ENCODE measurements at places on chromosomes 2 and 18. TPM values are rescaled to one million over a fixed set of nuclear protein-coding genes. Genes with fewer than 3 reads are reported as not detected.
A peak's percentile ranks its signal among the peaks of the same experiment; 100 is the strongest.

DNA sequence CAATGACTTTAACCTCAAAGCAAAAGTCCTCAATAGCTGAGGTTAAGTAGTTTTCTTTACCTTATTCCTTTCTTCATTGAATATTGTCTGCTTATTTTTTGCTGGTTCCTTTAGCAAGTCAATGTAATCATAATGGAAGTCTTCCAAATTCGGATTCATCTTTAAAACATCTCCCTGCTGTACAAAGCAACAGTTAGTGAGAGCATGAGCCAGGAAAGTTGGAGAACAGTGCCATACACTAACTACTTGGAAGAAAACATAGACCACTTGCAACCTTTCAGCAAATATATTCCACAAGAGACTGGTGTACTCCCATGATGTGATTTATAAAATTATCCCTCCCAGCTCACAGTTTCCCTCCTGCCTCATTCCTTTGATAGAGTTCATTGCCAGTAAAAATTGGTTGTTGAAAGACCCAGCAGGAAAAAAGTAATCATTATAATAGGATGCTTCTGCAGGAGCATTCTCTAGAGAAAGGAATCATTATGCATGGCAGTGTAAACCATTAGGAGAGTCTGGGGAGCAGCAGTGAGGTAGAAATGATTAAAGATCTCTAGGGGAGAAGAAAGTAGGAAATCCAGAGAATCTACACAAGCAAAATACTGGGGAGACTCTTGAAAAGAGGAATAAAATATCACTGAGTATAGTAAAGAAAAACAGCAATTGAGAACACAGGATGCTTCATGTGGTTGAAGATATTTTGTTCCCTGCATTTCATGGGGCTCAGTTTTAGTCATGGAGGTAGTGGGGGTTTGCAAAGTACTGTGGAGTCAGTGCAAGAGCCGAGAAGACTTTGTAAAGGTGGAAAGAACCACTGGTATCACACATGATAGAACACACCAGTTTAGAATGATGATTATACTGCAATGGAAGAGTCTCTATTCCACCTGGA, 38.6 kb upstream of the TTN start:
- DNase-seq: no peak

DNA sequence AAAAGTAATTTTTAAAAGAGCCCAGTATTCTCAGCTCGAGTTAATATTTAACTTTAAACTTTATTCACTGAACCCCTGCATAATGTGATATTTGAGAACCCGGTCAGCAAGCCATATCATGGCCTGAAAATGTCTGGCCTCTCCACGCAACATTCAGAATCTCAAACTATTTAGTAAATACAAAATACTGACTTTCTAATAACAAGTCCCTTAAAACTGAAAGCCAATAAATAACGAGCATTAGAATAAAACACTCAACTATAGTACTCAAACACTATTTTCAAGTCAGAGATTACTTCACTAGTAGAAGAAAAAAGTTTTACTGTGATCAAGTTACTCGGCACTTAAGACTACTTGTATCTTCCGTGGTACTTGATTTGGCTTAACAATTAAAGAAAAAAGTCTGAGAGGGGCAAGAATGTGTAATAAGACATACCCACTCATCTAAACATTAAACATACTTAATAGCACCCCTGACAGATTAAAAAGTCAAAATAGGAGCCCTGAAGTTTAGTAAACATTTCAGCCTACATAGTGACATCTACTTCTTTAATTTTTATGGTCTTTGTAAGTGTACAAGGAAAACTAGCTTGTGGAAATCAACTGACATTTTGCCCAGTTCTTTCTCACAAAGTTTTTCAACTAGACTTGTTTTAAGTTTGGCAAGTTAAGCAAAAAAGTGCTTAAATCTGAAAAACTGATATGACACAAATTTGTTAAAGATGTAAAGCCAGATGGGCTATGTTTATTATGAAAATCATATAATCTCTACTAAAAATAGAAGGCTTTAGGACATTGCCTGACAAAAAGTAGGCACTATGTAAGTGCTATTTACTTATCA, 38.2 kb downstream of the RTN4 start:
- no peak for DNase-seq

DNA sequence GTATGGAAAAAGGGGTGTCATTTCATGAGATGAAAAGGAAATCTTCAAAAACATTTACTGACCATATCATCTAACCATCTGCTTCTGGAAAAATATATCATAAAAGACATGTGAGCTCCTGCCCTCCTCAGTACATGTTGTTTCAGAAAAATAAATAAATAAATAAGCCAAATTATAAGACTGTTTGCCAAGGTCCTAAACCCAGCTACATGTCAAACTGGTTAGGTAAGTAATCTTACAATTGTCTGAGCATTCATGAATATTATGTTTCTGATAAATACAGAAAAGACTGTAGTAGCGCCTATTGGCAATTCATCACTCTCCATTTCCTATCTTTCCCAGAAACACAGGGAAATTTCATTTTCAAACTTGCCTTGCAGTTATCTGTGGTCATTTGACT, 138.9 kb upstream of the SETBP1 start:
- DNase-seq: no peak

DNA sequence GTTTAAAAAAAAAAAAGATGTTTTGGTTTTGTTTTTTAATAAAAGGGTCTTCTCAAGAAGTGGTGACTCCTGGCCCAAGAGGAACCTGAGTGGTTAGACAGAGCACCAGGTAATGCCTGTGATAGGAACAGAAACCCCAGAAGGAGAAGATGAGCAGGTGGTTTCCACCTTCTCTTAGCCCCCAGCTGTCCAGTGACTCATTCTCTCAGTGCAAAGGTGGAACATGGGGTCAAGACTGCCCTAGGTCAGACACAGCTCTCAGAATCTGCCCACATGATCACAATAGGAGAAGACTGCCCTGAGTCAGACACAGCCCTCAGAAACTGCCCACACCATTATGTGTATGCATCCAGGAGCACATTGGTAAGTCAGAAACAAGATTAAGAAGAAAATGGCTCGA, 61.8 kb downstream of the TBC1D8 start:
- no peak for DNase-seq

DNA sequence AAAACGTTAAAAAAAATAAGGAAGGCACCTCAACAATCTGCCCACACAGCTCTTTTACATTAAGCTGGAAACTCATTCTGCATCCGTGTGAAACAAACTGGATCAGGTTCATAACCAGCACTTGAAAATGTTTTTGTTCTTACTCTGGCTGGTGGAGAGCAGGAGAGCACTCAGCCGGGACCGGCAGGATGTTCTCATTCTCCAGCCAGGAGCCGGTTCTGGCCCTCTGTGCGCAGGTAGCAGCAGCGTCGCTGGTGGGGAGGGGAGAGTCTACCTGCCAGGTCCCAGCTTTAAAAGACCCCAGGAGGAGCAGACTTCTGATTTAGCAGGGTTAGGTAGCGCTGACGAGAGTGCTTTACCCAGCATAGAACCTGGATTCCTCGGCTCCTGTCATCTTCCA, 834.9 kb upstream of the SALL3 start:
- DNase-seq: no peak

- no peak for DNase-seq
Measured at GRCh38 chr18:2485983-2486382, 85.3 kb downstream of the METTL4 start.

- no peak for DNase-seq
Measured at GRCh38 chr2:58914733-58915505, 673.8 kb upstream of the FANCL start.

DNA sequence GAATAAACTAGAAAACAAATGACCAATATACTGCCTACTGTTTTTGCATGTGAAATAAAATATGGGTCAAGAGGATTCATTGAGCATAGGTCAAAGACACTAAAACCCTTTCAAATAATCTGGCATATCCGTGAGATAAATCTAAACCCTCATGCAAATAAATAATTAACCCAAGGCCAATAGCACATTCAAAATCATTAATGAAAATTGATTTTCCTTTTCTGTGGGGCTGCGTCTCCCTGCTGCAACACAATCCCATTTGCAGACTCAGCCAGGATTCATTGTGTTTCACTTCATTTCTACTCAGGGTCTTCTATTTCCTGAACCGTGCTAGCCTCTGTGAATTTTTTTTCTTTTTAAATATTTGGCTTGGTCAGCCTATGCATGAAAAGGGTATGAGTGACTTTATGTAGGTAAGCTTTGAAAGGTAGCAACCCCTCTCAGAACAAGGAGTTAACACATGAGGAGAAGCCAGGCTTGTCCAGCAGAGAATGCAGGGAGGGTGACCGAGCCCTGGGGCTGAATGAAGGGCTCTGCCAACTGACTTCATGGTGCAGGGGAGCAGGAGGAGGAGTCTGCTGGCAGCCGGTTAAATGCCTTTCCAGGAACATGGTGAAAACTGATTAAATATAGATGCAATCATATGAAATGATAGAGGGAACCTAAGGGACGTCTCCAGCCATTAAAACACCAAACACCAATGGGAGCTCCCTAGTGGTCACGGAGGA, 10.3 kb upstream of the CTAGE1 start:
- DNase-seq: peak; percentile 66

GRCh38 chr2:158112992-158113391, 11.3 kb downstream of the UPP2 start:
- DNase-seq: no peak

- DNase-seq: no peak
Measured at GRCh38 chr2:17122887-17123501, 395.2 kb downstream of the RAD51AP2 start.

- DNase-seq: no peak
Measured at GRCh38 chr2:75528221-75528977, 32.3 kb downstream of the EVA1A start.

DNA sequence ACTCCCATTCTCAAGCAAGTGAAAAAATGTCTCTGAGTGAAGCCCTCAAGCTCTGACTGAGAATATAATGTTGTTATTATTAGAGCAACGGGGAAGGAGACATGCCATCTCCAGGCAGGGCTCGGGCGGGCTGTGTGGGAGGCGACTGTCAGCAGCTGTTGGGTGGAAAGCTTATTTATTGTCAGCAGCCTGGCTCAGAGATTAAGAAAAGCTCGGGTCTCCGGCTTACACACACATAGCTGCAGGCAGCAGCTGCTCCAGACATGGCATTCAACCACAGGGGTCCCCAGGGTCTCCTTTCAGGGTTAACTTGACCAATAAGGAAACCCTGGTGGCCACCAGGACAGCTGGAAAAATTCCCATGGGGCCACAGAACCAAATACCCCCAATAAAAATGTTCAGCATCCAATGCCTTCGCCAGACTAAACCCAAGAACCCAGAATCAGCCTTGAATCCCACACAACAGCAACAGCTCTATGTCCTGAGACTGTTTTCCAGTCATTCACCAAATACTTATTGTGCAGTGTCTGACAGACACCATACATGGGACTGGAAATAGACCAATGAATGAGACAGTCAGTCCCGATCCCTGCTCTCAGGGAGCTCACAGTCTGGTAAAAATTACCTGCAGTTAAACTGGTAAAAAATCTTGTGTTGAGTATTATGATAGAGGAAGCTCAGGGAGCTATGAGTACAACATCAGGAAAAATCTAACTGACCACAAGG, 70.5 kb upstream of the RTN4 start:
- DNase-seq: no peak

GRCh38 chr18:48973731-48974130, 23.0 kb upstream of the SMAD7 start:
- no peak for DNase-seq

GRCh38 chr2:5937851-5938565, 245.8 kb downstream of the SOX11 start:
- peak; percentile 66 for DNase-seq

- peak; percentile 94 for DNase-seq
Measured at GRCh38 chr2:173210270-173211196, 134.9 kb downstream of the MAP3K20 start.

- no peak for DNase-seq
Measured at GRCh38 chr2:238027591-238028415, 33.0 kb upstream of the SCLY start.

DNA sequence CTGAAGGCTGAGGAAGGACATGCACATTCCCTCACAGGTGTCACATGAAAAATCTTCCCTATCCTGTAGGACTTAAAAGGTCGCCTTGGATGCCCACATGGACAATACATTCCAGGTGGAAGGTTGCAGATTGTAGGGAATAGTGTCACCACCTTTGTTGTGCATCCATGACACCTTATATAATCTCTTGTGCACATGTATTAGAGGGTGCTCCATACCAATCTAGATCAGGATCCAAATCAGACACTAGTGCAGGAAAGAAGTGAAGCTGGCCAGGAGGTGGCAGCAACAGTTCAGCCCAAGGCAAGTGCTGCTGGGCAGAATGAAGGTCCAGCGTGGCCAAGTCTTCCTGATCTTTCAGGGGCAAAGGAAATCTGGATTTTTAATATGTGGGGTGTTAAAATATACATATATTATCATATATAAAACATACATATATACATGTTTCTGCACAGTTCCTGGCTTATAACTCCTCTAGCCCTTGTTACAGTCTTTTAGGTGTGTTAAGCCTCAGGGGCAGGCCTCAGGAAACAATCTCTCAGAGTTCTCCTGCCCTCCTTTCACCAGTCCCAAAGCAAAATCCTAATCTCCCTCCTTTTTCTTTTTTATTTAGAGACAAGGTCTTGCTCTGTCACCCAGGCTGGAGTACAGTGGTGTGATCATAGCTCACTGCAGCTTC, 16.6 kb downstream of the NIF3L1 start:
- no peak for DNase-seq

DNA sequence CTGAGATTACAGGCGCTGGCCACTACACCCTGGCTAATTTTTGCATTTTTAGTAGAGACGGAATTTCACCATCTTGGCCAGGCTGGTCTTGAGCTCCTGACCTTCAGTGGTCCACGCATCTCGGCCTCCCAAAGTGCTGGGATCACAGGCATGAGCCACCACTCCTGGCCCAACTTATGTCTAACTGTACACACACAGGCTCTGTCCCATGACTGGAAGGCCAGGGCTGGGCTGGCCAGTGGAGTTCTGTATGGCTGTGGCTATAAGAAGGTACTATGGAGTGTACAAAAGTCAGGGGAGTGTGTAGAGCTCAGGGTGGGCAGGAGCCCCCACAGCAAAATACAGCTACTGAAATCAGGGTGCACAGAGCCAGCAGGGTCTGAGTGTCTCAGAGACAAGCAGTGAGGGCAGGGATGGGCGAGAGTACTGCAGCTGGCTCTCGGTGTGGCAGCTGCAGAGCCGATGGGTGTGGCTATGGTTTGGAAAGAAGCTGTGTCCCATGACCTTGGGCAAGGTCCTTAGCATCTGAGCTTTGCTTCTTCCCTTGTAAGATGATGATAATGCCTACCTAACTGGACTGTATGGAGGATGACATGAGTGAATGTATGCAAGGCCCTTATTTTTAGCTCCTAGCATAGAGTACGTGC, 10.4 kb upstream of the MSGN1 start:
- no peak for DNase-seq

GRCh38 chr2:37389395-37389794, 45.0 kb downstream of the QPCT start:
- DNase-seq: peak; percentile 66

- DNase-seq: no peak
Measured at GRCh38 chr18:23250893-23251656, 115.8 kb downstream of the CABLES1 start.

GRCh38 chr2:140526575-140526974, 1604.2 kb downstream of the LRP1B start:
- no peak for DNase-seq

GRCh38 chr2:240958366-240959213, 39.8 kb upstream of the SNED1 start:
- no peak for DNase-seq

Gene IGFBP5
- total RNA-seq: 547 TPM

Gene VAMP5
- 50.7 TPM for total RNA-seq

Gene OXER1
- total RNA-seq: 0.63 TPM

Gene SLC5A7
- total RNA-seq: 1.1 TPM

Gene RBM44
- total RNA-seq: 0.42 TPM

Gene HOXD1
- 0.34 TPM for total RNA-seq

Gene IL37
- total RNA-seq: not detected

Gene DPP10
- total RNA-seq: 5.5 TPM

Gene ROCK1
- total RNA-seq: 77.2 TPM

Gene SLC39A6
- 39.1 TPM for total RNA-seq

Gene L3MBTL4
- total RNA-seq: 2.9 TPM

Gene AGAP1
- total RNA-seq: 37.9 TPM

All from esophagus muscularis mucosa (tissue), 4 donors.